ENCODE measurements at places on chromosomes 7 and 10.
A peak's percentile ranks its signal among the peaks of the same experiment; 100 is the strongest.

- no peak for ATAC-seq
Observed at GRCh38 chr7:107441581-107442422, 28.1 kb upstream of the GPR22 start.

GRCh38 chr7:90298145-90299038, 22.7 kb downstream of the FAM237B start:
- peak; percentile 73 for ATAC-seq

- ATAC-seq, result peak; percentile 93
Observed at GRCh38 chr10:30553626-30554439, 75.7 kb downstream of the LYZL2 start.

- ATAC-seq, result no peak
Observed at GRCh38 chr10:61866700-61867368, 34.7 kb upstream of the ARID5B start.

DNA sequence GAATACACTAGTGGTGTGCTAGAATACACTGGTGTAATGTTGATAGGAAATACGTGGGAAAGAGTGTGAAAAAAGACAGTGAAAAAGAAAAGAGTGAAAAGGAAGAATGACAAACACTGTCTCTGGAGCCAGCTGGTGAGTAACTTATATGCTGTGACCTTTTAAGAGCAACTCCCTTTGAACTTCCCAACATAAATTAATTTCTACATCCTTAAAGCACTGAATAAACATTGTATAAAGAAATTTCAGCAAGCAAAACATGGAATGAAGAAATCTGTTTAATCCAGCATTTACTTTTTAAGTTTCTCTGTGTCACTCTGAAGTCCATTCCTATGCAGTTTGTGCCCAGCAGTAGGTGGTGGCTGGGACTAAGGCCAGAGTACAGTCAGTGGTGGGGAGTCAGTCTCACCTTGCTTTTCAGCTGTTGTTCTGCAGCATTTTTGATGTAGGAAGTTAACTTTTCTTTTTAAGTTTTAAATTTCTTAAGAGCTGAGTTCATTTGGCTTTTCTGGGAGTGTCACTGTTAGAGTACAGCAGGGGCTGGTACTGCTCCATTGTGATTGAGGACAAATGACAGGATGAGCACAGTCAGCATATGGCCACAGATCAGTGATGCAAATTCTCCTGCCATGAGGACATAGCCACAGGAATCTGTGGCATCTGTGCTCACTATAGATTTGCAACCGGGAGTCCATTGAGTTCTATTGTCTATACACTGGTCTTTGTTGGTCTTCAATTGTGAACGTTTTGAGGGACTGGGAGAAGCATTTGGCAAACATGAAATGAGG, 321.8 kb downstream of the ZNF248 start:
- no peak for ATAC-seq

DNA sequence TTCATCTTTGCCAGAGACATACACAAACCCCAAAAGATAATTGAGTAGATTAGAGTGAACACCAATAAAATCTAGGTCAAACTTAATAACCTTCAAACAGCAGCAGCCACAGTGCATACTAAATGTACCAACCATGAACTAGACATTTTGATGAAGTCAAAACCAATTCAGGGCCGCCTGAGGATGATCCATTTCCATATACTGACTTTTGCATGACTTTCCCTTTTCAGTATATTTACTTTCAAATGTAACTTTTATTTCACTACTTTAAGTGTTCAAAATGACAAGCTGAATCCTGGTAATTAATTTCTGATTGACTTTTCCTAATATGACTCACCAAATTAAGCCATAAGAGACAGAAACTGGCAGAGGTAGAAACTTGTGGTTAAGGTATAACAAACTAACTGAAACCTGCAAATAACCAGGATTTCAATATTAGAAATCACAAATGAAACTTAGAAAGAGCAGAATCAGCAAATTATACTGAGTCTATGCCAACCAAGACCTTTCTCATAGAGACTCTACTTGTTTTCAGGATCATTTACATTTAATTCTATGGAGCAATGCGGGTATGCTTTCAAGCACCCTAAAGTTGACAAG, 171.9 kb upstream of the LRRN3 start:
- no peak for ATAC-seq

DNA sequence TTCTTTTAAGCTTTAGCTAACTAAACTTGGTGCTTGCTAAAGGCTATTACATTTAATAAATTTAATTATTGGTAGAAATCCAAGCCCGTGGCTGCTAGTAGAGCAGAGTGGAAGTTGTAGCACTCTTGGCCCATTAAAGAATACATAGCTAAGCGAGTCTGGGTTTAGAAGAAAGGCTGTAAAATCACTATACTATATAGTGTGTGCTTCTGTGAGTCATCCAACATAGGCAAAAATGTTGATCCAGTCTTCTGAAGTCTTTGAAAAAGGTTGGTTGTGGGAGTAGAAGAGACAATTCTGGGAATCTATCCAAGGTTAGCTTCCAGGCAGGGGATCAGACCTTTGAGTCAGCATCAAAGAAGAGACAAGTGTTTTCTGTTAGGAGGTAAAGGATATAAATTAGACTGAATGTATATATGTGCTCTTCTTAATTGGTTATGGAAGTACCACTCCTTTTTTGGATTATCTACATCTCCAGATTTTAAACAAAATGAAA, 664.2 kb downstream of the NXPH1 start:
- ATAC-seq, result no peak

DNA sequence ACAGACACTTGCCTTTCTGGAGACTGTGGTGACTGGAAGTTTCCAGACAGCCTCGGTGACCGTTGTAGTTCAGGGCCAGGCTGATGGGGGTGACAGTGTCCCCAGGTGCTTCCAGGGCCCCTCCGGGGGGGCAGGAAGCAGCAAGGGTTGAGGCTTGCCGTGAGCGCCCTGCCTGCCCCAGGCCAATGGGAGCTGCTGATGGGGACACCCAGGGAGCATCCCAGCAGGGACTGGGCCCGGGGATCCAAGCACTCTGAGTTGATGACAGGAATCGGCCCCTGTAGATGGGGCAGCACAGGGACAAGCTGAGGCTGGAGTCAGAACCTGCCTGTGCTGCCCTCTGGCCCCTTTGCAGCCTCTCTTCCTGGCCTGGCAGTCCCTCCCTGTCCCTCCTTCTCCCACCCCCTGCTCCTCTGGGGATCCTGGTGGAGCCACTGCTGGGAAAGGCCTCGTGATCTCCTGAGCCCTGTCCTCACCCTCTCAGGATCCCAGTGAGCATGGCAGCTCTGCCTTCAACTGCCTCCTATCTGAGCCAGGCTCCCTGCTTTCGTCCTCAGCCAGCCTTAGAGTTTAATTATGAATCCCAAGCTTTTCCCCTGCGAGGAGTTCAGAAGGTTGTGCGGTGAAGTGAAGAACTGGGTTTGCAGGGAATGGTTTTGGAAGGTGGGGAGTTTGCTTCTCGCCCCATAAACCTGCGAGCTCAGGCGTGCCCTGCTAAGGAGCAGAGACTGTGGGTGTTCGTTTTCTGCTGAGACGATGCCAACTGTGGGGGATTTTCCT, 84.7 kb downstream of the ADCY1 start:
- no peak for ATAC-seq

GRCh38 chr7:128405471-128406313, 4.1 kb downstream of the IMPDH1 start:
- ATAC-seq, result peak; percentile 10

GRCh38 chr10:72016608-72017300, 52.6 kb downstream of the CHST3 start:
- peak; percentile 21 for ATAC-seq

DNA sequence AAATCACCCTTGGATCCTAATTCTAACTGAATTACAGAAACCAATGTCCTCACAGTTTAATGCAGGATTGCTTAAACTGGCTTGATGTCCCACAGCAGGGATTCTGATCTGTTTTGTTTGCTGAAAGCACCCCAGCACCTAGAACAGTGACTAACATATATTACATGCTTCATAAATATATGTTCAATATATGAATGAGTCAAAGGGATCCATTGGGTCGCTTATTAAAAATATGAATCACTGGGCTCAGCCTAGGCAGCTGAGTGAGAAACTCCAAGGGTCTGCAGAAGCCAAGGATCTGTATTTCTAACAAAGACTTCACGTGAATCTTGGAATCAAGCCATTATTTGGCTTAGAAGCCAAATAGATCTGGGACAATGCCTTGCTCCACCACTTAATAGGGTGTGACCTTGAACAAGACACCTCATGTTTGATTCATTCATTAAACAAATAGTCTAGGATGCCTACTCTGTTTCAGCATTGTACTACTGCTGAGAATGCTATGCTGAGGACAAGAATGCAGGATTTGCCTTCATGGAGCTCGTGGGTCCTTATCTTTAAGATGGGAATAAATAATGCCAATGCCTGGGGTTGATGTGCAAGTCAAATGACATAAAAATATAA, 103.4 kb upstream of the DLX6 start:
- ATAC-seq, result no peak

DNA sequence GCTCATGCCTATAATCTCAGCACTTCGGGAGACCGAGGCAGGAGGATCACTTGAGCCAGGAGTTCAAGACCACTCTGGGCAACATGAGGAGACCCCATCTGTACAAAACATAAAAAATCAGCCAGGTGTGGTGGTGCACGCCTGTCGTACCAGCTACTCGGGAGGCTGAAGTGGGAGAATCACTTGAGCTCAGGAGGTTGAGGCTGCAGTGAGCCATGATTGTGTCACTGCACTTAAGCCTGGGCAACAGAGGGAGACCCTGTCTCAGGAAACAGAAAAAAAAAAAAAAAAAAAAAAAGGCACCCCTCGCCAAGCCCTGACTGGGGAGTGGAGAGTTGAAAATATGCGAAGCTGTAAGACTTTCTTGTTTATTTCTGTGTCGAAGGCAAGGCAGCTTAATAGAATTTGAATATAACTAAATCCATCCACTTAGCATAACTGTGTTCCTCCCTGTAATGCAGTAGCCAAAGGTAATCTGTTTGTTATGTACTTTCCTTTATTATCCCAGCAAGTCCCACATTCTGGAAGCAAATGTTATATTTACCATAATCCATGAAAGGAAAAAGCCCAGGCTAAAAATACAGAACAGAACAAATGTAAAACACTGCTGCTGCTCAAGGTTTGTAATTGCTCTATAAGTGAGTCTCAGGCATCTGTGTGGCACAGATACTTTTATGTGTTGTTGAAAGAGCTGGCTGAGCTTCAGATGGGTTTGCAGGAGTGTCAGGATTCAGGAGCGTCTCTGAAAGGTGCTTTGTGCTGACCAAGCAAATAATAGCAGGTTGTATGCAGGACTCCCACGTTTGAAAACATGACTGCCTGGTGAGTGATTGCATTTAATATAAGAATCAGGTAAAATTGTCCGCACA, 127.2 kb downstream of the CELF2 start:
- peak; percentile 17 for ATAC-seq

GRCh38 chr7:75971961-75972763, 22.2 kb downstream of the TMEM120A start:
- ATAC-seq, result peak; percentile 77

- ATAC-seq, result peak; percentile 43
Observed at GRCh38 chr10:110425684-110426293, 71.9 kb upstream of the DUSP5 start.

DNA sequence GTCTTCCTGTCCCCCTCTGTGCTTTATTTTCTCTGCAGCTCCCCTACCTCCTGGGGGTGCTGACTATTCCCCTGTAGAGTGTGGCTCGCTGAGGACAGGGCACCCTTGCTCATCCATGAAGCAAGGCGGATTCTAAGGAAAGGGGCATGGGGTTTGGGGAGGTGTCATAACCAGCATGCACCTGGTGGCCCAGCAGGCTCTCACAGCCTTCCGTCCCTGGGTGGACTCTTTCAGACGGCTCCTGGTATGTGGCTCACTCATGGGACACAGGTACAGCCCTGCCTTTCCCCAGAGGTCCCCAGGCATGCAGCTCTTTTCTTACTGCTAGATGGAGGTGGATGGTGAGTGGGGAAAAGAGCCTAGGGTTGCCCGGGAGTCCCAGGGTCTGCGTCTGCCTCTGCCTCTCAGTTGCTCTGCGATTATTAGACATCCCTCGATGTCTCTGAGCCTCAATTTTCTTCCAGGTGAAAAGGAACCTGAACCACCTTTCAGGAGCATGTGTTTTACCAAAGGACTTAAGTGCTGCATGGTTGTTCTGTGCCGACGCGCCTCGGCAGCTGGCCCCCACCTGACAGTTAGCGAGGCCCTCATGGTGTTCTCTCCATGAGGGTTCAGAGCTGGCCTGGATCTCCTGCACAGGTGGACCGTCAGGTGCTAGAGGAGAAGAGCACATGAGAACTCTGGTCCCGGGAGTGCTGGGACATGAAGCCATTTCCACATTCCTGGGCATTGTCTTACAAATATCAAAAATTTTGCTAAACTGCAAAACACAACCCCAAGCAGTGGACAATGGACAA, 172.5 kb upstream of the SHH start:
- ATAC-seq, result no peak

GRCh38 chr7:87628780-87629569, 777 bp downstream of the RUNDC3B start:
- peak; percentile 9 for ATAC-seq

DNA sequence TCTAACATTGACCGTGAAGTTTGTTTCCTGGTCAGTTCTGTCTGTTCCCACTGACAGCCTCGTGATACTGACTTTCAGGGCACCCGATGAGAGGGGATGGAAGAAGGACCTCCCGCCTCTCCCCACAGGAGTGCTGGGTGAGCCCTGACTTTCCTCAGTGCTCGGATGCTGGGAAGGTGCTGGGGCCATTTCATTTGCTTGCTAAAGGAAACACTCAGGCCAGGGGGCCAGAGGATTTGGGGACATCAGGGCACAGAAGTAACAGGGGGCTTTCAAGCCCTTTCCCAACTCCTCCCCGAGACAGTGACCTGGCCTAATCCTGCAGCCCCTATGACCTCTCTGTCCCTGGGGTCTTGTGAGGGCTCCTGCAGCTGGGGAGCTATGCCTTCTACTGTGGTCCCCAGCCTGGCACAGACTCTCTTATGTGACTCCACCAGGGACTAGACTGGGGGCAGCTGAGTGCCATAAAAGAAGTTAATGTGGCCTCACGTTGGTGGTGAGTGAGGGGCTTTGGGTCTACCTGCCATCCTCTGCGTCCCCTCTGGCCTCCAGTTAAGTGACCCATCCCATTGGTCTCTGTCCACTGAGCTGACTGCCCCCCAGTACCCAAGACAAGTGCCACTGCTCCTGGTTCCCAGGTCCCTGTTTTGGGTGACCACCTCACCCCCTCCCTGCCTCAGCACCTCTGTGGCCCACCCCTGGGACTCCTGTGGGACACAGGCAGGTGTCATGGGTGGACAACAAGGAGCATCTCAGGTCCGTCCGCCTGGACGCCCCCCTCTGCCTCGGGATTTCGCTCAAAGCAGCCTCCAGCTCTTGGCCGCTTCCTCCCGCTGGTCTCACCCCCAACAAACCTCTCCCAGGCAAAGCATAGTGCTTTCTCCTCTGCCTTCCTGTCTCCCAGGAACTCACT, 33.4 kb upstream of the HSPA12A start:
- no peak for ATAC-seq

DNA sequence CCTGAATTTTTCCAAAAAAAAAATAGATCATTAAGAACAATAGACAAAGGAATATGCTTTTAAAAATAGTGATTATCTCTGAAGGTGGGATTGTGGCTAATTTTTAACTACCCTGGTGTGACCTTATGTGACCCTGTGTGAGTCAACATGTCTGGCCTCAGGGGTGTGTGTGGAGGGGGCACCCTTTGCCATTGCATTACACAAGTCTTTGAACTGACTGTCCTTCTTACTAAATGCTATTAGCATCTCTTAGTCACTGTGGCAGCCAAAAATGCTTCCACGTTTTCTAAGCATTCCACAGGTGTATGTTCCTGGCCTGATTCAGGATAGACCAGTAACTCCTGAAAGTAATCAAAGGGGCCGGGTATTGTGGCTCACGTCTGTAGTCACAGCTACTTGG, 175.4 kb downstream of the MGMT start:
- no peak for ATAC-seq
